ENCODE measurements at places on chromosomes 6 and 20.

- DNase-seq, result no peak
Observed at GRCh38 chr20:7609251-7609650, 331.0 kb downstream of the HAO1 start.

DNA sequence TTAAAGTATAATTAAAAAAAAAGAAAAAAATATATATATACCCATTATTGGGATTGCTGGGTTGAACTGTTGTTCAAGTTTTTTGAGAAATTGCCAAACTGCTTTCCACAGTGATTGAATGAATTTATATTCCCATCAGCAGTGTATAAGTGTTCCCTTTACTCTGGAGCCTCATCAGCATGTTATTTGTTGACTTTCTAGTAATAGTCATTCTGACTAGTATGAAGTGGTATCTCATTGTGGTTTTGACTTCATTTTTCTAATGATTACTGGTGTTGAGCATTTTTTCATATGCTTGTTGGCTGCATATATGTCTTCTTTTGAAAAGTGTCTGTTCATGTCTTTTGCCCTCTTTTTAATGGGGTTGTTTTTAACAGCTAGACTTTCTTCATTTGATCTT, 1260.8 kb upstream of the GJE1 start:
- no peak for DNase-seq

DNA sequence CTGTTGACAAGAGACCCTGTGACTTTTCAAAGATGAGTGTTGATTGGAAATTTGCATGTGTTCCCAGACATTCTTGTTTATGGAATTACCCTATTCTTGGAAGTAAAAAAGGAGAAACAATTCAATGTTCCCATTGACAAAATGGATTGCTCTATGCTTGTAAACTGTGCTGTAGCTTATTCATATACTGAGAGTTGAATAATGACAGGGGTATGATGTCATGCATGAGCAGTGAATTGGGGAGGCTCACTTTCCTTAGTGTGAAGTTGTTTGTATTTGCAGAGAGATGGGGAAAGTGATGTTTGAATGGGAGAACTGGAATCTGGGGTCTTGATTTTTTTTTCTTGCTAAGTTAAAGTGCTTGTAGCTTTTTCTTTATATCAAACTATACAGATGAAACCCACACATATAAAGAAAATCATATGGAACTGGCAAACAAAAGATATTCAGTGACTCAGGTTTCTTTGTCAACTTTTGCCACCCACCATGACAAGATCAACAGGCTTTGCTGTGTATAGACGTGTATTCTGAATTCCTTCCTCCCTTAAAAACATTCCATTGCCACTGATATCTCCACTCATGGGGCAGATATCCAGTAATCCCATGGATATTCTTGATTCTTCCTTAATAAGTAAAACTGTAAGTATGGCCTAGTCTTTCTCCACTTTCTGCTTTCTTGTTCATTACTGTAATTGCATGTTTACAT, 97.8 kb upstream of the JAG1 start:
- DNase-seq, result no peak

GRCh38 chr6:19928461-19928860, 91.3 kb downstream of the ID4 start:
- no peak for DNase-seq

DNA sequence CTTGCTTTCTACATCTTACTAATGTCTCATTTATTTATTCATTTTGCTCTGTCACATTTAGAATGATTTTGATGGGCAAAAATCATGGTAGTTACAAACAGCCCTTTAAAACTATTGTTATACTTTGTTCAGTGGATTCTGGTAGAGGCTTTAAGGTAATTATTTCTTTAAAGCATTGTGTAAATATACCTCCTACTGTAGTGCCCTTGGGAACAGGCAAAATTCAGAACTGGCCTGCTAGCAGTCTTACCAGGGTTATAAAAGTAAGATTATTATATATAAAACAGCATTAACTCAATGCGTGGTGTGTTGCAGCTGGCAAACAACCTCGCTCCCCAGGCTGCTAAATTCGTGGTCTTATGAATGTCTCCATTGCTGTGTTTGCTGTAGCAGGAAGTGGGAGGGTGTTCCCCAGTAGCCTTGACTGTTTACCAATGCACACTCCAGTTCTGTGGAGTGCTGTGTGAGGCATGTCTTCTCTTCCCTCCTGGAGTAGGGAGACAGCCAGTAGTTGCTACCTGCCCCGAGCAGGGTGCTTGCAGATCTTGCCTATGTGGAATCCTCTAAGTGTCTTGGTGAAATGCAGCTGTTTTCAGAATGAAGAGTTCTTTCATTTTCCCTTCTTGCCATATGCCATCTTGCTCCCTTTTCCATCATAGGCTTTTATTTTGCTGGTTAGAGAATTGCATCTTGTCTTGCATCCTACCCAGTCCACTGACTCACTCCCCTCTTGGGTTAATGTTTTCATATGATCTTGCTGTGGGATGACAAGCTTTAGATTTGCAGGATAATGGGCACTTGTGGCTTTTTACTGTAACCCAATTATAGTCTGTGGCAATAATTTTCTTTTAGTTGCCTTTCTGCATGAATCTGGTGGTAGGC, 45.3 kb downstream of the IGF2R start:
- DNase-seq, result no peak

- DNase-seq, result no peak
Observed at GRCh38 chr6:134175532-134176263, 123.3 kb upstream of the SLC2A12 start.

DNA sequence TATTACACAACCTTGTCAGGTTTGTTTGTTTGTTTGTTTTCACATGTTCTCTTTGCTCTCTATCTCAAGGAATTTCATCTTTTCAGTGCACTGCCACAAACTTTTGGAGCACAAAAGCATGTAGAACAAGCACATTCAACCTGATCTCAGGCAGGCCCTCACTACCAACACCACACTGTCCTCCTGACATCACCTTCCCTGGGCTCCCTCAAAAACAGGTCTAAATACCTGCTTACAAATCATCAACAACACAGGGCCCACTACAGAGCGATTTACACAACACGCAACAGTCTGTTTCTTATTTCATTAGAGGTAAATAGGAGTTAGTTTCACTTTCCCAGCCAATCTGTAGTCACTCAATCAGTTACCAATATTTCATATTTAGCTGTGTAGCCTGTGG, 241.4 kb downstream of the EPHA7 start:
- DNase-seq, result no peak

GRCh38 chr6:4607793-4608192, 168.4 kb upstream of the CDYL start:
- DNase-seq, result no peak

- no peak for DNase-seq
Observed at GRCh38 chr20:10113746-10114145, 79.0 kb downstream of the ANKEF1 start.

DNA sequence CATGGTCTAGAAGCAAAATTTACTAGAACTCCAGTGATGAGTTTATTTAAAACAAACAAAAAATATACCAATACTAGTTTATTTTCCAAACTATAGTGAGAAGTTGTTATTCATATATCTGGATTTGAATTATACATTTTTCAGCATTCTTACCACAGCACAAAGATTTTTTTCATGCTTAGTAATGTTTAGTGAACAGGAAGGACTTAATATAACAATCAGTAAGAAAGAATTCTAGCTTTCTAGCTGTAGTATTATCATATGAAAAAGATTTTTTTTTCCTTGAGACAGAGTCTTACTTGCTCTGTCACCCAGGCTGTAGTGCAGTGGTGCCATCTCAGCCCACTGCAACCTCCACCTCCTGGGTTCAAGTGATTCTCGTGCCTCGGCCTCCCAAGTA, 13.8 kb downstream of the MARCKS start:
- no peak for DNase-seq

- DNase-seq, result no peak
Observed at GRCh38 chr6:134491477-134491876, 173.6 kb upstream of the SGK1 start.

DNA sequence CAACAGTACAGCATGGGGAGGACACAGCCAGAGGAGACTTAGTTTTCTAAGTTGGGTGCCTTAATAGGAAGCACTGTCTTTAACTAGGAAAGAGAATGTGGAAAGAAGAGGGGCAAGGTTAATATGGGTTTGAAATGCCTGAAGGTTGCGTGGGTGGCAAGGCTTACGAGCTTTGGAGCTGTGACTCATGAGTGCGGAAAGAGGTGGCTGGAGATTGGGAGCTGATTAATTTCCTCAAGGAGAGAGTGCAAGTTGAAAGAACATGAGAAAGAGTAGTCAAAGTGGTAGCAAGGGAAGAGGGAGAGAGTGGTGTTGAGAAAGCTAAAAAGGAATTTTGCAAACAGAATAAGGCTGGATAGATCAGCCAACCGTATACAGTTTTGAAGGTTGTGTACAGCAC, 315.1 kb upstream of the PRND start:
- DNase-seq, result peak; percentile 79

DNA sequence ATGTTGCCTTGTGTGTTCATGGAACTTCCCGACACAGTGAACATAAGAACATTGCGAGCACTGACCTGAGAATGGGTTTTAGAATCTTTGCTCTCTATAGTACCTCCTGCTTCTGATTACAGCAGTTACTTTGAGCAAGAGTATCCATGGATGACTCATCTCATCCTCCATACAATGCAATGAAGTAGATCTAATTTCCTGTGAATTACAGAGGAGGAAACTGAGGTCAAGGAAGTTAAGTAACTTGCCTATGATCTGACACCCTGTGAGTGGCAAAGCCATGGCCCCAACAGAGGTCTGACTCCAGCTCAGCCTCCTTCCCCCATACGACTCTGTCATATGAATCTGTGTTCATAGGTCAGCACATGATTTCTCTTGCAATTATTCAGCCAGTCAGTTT, 518.1 kb downstream of the TFAP2A start:
- DNase-seq, result no peak

DNA sequence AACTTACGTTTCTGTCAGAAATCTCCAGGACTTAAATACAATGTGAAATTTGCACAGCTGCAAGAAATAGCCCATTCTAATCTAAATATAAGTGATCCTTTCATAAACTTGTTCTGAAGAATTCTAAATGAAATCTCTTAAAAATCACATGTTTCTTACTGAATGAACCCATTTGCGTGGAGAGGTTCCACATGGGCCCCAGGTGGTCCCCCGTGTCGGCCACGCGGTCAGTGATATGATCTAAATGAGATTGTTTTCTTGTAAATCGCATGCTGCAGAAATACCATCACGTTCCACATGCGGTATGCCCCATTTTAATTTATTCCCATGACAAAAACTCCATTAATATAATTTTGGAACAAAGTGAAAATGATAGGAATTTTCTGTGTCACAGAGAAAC, 818.9 kb upstream of the SLC35B3 start:
- DNase-seq, result no peak

DNA sequence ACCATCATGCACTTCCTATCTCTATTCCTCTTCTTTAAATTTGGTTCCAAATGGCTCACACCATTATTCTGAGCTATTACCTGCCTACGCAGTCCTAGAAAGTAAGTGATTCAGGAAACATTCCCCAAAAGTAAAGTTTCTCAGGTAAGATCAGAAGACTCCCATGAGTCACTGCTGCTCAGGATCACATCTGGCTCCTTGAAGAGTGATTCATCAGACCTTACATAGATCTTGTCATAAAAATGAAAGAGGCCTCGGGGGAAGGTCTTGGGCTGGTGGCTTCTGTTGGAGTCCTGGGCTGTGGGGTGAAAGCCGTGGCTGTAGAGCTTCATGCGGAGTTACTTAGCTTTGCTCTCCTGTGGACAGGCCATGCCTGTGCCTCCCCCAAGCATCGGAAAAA, 35.9 kb downstream of the PLG start:
- no peak for DNase-seq

DNA sequence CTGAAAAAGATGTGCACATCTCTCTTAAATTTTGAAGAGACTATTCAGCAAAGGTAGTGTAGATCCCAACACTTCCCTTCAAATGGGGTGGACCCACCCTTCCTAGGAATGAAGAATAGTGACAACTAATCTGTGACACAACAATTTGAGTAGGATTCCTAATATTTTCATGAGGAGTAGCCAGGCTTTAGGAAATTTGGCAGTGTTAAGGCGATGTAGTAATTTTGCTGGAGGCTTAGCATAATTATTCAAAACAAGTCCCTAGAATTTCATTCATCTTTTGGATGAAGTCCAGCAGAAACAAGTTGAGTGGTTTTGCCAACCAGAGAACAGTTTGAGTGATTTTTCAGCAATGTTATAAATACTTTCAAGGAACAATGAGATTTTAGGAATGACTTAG, 52.4 kb downstream of the ELOVL4 start:
- DNase-seq, result no peak

DNA sequence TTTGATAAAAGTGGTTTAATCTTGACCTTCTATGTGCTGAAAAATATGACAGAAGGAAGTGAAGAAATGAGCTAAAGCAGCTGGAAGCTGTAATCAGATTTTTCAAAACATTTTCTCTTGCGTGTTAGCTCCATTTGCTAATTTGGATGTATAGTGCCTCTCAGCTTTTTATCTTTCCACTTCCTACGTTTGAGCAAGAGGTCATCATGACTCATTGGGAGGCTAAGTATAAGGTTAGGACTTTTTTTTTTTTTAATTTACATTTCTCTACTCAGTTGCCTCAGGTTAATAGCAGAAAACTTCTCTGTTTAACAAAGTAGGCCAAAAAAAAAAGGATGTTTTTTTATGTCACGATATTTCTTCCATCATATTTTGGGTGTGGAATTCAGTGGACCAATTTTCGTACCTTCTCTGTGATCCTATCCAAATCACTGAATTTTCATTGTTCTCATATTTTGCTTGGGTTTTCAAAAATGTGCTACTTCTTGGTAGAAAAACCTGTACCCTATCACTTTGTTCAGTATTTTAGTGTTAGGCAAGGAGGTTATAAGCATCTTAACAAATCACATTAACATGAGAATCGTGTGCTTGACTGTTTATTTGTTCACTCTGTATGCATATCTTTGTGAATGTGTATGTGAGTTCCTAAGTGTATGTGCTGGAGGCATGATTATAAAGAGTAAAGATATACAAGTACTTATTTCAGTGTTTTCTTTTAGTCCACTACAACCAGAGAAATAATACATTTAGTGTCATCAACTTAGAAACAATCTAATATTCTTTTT, 1028.3 kb upstream of the EYS start:
- DNase-seq, result no peak
